ENCODE measurements at places on chromosomes 3 and 15.
A peak's percentile ranks its signal among the peaks of the same experiment; 100 is the strongest.

GRCh38 chr3:71858503-71859122 is 73.7 kb upstream of the PROK2 start:
- no peak for DNase-seq

DNA sequence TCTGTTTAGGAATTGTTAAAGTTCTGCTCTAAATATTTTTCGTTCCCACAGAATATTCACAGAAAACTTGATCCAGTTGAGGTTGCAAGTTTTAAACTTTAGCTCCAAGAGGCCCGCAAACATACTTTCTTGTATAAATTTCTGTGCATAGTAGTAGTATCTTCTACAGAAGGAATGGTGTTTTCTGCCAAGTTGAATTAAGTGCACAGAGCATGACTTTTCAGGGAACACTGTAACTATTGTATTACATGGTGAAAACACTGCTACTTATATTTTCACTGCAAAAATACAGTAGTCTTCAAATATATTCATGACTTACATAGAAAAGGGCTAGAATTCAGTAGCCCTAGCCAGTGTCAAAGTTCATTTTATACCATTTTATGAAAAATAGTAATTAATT is 67.0 kb downstream of the SUCNR1 start:
- DNase-seq: no peak

DNA sequence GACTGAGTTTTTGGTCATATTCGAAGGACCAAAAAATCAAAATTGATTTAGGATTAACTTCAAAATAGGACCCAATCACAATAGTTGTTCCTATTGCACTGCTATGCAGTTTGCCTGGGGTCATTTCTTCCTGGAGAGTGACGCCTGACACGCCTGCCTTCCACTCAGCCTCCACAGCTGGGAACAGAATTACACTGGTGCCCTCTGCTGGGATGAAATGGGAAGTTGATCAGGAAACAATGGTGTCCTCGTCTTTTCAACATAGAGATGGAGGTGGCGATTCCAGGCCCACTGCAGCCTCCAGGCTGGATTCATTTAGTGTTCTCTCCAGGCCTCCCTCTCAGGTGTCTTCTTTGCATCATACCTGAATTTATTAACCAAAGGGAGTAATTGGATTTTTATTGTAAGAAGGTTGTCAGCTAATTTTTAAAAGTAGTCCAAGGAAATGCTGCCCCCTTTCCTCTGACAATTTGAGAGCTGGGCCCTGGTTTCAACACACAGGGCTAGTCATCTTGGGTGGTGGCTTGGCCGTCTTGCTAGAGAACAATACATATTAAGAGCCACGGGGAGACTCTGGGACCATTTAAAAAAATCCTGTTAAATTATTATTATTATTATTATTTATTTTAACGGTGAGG is 69.7 kb downstream of the GAP43 start:
- peak; percentile 42 for DNase-seq

DNA sequence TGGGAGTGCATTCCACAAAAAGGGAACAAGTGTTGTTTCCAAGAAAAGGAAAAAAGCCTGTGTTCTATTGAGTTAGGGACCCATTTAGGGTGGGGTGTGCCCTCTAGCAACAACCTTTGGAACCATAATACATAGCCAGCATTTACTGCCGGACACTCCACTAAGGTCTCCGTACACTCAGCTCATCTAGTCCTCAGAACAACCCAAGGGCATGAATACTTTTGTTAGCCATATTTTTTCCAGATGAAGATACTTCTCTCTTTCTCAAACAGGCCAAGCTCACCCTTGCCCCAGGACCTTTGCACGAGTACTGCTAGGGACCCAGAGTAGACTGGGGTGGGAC is 46.2 kb downstream of the GLDN start:
- DNase-seq: no peak

DNA sequence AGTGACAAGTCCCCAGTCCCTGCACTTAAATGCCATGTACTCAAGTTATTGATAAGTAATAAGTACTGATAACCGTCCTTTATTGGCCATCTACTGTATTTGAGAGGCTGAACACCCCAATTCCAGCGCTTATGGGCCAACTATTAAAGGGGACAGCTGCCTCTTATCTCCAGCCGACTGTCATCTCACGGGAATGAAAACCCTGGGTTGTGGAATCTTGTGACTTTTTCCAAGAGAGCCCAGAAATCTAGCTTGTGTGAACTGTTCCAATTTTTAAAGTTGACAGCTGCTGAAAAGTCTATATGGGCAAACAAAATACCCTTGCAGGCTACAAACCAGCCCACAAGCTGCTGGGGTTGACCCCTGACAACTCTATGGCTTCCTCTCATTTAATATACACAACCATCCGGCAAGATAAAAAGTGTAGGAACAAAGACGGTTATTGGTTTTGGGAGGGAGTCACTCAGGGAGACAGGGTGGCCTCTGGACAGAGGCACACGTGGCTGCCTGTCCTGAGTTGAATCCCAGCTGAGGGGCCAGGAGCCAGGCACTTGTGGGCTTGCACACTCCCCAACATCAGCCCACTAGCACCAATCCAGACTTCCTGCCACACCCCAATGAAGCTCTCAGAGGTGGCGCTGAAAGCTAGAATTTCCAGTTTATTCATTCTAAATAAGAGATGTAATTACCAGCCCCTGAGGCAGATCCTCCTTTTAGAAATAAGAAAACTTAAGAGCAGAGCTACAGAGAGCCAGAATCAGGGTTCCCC is 16.2 kb downstream of the SPSB4 start:
- no peak for DNase-seq

DNA sequence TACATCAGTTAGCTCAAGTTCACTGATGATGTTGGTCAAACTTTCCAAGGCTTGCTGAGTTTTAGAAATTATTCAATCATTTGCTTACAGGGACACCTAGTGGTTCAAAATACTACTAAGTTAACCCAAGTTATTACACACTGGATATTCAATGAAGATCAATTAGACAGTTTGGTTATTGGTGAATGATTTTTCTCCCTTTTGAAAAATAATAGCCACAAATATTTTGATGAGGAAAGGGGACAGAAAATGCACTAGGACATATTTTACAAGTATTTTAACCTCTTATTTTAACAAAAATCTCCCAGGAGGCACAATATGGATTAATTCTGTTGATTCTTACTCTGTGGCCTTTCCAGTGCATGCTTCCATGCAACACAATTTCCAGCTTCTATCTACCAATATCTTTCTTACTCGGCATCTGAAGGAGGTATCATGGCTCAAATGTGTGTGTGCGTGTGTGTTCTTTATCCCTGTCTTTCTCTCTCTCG is 20.1 kb upstream of the GOLGA6L2 start:
- no peak for DNase-seq

- no peak for DNase-seq
These were observed 20.5 kb upstream of the SOX14 start for GRCh38 chr3:137743608-137744007.

GRCh38 chr15:46681901-46682300 is 1035.4 kb upstream of the SEMA6D start:
- no peak for DNase-seq

DNA sequence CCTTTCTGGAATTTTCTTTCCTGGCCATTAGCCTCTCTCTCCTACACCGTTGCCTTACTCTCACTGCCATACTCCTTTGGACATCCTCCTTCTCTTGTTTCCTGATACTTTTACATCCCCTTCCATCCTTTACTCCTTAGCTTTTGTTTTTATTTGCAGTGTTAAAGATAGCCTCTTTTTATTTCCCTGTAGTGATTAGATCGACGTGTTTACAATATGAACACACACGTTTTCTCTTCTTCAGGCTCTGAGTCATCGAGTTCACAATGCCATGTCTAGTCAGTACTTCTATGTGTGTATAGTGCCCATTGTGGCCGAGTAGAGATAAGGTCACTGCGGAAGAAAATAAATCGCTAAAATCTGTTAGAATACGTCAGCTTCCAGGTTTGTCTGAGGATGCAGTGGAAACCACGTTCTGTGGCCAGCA is 208.5 kb downstream of the LPP start:
- no peak for DNase-seq

All from stimulated activated CD8-positive, alpha-beta memory T cell treated with anti-CD3 and anti-CD28 coated beads, Interleukin-15, amount 100 ng/mL, for 1 hour (primary cell).